Gastrocnemius medialis (tissue), 4 donors: ENCODE measurements at places on chromosomes 6 and 20. TPM values are rescaled to one million over a fixed set of nuclear protein-coding genes. Genes with fewer than 3 reads are reported as not detected.

DNA sequence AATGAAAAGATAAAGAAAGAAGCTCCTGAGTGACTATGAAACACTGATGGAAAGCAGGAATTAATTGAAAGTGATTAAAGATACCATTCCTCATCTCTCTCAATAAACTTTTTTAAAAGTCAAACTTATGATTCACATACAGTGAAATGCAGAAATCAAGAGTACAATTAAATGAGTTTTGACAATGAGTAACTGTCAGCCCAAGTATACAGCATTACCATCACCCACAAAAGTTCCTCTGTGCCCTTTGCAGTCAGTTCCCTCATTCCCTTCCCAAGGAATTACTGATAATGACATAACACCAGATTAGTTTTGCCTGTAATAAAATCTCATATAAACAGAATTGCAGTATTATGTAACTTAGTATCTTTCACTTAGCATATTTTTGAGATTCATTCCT, 44.5 kb downstream of the ATG5 start:
- no peak for DNase-seq

GRCh38 chr6:168450917-168451316, 9.9 kb downstream of the SMOC2 start:
- DNase-seq, result no peak

The RAD21L1 gene
- total RNA-seq, result not detected

The RGS17 gene
- not detected for total RNA-seq
